Fibroblast of pulmonary artery (primary cell): ENCODE measurements at places on chromosomes 12 and 14.
A peak's percentile ranks its signal among the peaks of the same experiment; 100 is the strongest.

DNA sequence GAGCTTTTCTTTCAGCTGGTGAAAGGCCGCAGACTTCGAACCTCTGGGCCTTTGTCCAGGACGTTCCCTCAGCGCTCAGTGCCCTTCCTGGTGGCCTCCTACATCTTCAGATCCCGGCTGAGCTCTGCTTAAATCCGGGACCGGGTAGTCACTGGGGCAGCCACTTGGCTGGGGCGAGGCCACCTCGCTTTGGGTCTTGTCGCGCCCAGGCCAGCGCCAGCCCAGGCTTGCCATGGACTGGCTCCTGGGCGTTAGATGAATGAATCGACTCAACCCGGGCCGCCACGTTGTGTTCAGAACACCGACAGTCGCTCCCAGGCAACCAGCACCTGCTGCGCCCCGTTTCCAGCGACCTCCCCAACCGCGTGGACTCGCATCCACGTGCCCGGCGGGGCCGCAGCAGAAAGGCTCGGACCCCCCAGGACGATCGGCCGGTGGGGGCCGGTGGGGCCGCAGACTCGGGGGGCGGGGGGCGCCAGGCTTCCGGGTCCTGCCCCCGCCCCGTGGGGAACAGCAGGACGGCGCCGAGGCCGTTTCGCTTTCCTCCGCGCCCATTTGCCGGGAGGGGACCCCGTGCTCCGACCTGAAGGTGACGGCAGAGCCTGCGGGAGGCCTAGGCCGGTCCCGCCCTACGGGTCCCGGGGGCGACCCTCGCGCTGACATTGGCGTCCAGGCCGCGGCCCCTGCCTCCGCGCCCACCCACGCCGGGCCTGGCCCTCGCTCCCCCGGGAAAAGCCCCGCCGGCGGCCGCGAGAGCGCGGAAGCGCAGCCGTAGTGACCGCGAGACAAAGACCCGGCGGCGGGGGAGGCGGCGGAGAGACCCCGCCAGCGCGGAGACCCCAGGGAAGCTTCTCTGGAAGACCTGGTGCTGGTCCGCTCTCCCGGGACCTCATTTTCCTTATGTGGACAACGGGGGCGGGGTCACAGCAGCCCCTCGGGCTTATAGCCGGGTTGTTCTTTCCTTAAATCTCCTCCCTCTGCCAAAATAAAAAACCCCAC is 37.3 kb upstream of the RCOR1 start:
- DNase-seq: peak; percentile 41

- DNase-seq: no peak
Observed at GRCh38 chr14:39025250-39025809, 77.7 kb downstream of the SEC23A start.

GRCh38 chr14:26702721-26703230 is 104.9 kb upstream of the NOVA1 start:
- DNase-seq: peak; percentile 74

- peak; percentile 40 for DNase-seq
Observed at GRCh38 chr14:31842899-31843298, 234.2 kb upstream of the ARHGAP5 start.

- no peak for DNase-seq
Observed at GRCh38 chr12:24919346-24920001, 29.4 kb downstream of the BCAT1 start.

- DNase-seq: peak; percentile 96
Observed at GRCh38 chr12:124914392-124915238, at the start of gene UBC. Gene UBC (minus strand): TSS chr12:124914650. CDS start chr12:124913771, 879 bp downstream.

DNA sequence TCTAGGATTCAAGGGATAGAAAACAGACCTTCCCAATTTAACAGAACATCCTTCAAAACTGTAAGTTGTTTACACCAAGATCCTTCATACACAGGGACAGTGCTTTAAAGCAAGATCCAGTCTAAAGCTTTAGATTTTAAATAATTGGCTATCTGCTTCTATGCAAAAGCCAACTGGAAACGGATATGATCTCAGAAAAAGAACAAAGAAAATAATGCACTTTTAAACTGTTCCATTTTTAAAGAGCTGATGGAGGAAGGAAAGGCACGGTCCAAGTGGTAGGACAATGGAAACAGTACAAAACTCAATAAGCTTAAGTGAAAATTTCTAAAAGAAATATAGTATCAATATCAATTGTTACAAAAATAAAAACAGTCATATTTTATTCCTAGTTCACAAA is 27.7 kb downstream of the LRP6 start:
- DNase-seq: no peak
